ENCODE measurements at places on chromosomes 13 and 19.

- DNase-seq, result no peak
Observed at GRCh38 chr13:91247768-91248167, 99.7 kb upstream of the MIR17HG start.

DNA sequence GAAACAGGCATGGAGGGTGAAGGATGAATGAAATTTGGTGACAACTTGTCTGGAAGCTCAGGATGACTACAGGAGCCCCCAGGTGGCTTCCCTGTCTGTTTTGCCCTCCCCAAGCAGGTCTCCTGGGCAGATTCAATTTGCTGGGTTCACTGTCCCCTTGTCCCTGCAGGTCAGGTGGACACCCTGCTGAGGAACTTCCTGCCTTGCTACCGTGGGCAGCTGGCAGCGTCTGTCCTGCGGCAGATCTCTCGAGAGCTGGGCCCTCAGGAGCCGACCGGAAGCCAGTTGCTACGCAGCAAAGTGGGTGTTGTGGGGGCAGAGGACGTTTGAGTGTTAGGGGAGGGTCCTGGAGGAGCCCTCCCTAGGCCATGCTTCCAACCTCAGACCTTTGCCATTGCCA is 19.1 kb downstream of the PGLS start:
- no peak for DNase-seq

GRCh38 chr19:42023121-42023942 is 29.3 kb upstream of the ATP1A3 start:
- no peak for DNase-seq

- DNase-seq, result no peak
Observed at GRCh38 chr13:47680748-47681147, 320.3 kb downstream of the SUCLA2 start.

DNA sequence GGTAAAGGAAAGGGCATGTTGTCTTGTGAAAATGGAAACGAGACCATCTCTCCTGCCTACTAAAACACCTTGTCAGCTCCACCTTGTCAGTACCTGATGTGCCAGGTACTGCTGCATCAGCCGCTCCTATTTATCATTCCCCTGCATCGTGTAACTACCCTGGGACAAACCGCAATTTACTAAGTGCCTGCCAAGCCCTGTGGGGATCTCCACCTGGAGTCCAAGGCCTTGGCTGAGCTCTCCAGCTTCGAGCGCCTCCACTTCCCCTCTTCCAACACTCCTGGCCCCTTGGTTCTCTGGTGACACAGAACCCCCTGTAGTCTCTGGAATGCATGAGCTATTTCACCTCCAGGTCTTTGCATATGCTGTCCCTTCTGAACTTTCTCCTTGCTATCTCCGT is 25.9 kb upstream of the CCNP start:
- no peak for DNase-seq

DNA sequence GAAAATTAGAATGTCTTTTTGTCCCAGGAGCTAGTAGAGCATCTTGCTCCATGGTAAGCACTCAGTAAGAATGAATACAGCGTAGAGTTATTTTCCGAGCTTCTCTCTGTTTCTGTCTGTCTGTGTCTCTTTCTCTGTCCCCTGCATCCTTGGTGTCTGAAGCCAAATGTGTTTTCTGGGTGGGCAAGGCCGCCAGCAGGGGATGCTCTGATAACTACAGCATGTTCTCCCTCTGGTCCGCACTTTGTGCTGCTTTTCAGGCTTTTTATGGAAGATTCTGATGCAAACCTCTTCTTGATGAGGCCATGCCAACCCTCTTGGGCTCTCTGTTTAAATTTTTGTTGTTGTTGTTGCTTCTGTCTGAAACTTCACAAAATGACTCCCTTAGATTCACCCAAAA is 142.8 kb upstream of the UBL3 start:
- DNase-seq, result no peak

- DNase-seq, result peak; percentile 19
Observed at GRCh38 chr19:6686628-6686975, 16.6 kb upstream of the TNFSF14 start.

- no peak for DNase-seq
Observed at GRCh38 chr13:47623862-47624261, 377.2 kb downstream of the SUCLA2 start.

GRCh38 chr13:77745784-77746183 is 48.3 kb downstream of the SLAIN1 start:
- DNase-seq, result no peak

DNA sequence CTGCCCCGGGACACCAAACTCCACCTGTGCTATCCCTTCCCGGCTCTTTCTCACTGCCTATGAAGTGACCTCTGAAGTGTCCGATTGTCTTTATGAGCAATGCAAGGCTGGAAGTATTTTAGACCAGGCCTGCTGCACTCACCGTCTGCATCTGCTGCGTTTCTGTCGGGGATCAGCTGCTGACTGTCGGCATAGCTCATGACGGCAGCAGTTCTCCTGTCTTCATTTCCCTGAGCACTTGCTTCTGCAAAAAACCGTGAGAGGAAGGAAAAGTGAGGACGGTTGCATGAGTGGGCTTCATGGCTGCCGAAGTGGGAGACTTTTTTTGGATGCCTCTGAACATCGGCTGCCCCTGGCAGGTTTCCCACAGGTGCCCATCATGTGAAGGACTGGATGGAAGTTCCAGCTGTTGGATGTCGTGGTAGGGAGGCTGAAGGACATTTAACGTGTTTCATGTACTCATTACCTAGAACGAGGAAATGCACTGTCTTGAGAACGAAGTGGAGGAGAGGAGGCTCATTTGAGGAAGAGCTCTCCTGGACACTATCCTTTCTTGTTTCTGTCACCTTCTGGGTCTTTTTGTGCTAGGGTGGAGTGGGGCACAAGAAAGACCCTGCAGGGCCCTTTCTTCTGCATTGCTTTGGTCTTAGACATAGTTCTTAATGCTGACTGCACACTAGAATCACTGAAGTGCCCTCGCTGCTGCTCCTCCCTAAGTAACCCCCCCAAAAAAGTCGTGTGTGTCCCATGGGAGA is 94.7 kb downstream of the RNASEH2B start:
- DNase-seq, result no peak

DNA sequence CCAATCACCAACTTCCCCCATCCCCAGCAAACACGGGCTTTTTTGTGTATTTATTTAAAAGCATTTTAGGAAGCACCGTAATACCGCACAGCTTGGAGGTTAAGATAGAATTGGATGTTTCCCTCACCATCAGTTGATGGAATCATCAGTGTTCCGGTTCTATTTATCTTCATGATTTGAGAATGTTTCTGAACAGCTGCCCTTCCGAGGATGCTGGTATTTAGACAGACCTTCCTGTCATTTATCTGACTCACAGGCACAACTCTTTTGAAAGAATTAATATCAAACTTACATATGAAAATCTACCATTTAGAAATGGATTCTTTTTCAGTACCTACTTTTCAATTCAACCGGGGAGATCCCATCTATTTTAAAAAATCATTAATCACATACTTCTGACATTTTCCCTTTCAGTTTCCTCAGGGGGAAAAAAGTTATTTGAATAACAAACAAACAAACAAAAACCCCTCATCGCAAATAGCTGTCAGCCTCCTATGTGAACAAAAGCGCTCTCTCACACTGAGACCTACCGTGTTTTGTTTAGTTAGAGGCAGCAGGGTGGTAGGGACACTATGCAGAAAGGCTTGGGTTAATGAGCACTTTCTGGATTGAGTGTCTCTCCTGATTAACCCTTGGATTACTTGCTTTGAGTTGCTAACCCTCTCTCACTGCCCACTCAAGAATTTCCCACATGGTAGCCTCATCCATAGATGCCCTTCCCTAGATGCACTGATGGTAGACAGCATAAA is 189.3 kb downstream of the TM9SF2 start:
- no peak for DNase-seq

DNA sequence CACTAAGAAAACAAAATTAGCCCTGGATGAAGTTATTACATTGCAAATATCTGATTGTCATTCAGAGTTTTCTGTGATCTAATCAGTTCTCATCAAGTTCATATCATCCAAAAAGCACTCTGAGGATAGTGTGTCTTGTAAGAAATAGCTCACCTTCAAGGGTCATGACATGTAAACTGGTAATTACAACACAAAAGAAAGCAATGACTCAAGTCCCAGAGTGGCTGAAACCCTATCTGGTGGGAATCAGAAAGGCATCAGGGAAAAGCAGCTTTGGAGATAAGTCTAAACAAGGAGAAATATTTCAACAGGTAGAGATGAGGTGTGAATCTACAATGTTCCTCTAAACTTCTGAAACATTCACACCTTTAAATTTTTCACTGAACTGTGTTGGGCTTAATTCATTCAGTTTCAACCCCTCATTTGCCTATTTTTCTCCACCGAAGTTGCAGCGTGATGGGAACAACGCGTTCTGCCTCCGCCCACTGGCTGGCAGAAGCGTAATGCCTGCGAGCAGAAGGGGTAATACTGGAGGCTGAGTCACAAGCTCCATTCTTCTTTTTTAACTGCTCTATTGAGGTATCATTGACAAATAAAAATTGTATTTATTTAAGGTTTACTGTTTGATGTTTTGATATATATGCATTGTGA is 155.2 kb upstream of the IPO5 start:
- DNase-seq, result no peak

GRCh38 chr19:33582914-33583313 is 38.8 kb upstream of the CHST8 start:
- DNase-seq, result no peak

DNA sequence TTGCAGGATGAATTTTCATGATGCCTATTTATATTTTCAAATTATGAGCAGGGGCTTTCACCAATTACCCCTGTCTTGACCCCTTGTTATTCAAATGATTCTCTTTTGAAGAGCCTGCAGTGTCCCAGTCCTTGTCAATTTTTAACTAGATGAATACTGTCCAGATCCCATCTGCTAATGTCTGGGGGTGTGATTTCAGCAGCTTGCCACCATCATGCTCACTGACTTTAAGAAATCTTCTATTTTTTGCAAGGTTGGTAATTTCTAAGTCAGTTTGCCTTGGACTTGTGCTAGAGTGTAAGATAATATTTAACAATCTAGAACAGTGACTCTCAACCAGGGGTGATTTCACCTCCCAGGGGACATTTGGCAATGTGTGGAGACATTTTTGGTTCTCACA is 106.0 kb downstream of the CACNA1A start:
- DNase-seq, result no peak

- DNase-seq, result no peak
Observed at GRCh38 chr13:61508936-61509335, 93.3 kb upstream of the PCDH20 start.

- DNase-seq, result no peak
Observed at GRCh38 chr19:34639491-34640085, 37.4 kb downstream of the SCGB2B2 start.

DNA sequence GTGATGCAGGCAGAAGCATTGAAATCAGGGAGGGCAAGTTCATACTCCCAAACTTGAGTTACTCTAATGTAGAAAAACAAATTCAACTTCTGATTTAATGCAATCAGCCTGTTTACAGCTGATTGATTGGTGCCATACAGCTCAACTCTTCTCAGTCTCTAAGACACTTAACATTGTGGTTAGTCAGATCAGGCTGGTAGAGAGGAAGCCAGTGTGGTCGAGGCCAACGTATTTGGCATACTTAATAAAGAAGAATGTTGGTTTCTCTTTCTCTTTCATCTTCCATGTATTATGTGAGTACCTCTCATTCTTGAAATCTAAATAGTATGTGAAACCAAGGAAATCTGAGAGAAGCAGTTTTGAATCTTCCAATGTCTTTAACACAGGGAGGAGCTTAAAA is 255.0 kb upstream of the SLITRK1 start:
- DNase-seq, result no peak

GRCh38 chr13:47890146-47890814 is 110.8 kb downstream of the SUCLA2 start:
- DNase-seq, result no peak

- no peak for DNase-seq
Observed at GRCh38 chr13:72960541-72960940, 98.3 kb upstream of the KLF5 start.

DNA sequence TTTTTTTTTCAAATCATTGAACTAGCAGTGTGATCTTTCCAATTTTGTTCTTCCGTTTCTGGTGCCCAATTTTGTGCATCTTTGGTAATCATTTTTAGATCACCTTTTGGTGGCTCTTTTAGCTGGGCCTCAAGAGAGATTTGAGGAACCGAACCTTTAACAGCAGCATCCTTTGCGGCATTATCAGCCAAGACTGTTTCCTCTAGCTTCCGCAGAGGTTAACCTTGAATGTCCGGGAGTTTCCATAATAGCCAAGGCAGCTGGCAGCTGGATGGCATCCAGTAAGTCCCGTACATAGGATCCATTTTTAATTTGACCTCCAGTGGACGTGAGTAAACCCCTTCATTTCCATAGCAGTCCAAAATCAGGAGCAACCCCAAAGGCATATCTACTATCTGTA is 9.6 kb downstream of the IRGC start:
- DNase-seq, result no peak

DNA sequence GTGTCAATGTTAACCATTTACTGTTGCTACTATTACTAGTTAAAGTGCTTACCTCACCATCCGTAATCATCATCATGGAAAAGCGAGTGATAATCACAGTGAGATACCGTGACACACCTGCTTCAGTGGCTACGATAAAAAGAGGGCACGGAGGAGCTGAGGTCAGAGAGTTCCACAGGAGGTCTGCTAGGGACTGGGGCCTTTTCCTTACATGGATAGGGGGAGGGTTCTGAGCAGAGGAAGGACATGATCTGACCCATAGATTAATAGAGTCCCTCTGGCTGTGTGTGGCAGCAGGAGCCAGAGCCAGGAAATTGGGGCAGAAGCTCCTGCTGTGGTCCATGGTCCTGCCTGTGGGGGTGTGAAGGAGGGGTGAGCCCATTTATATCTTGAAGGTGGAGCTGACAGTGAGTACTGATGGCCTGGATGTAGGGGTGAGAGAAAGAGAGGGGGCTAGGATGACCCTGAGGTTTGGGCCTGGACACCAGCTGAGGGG is 136.7 kb downstream of the SIPA1L3 start:
- no peak for DNase-seq

- no peak for DNase-seq
Observed at GRCh38 chr19:44850641-44851109, 4.6 kb downstream of the NECTIN2 start.
